ENCODE measurements at places on chromosomes 1 and 21.

GRCh38 chr1:90349510-90349909, 354.6 kb downstream of the ZNF326 start:
- no peak for DNase-seq

DNA sequence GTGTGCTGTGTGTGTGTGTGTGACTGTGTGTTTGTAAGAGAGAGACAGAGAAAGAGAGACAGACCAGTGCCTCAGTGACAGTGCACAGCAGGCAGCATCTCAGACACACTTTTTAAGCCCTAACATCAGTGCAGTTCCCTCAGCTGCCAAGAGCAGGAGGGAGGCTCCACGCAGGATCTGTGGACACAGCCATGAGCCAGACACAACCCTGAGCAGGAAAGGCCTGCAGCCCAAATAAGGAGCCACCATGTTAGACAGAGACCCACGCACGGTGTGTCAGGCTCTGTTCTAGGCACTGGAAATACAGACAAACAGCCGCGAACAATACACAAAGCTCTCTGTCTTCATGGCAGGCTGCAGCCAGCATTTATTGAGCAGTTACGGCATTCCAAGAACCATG, 445.5 kb downstream of the MATN1 start:
- DNase-seq: no peak

GRCh38 chr1:24742090-24742938, 2.9 kb upstream of the CLIC4 start:
- DNase-seq: peak; percentile 41

DNA sequence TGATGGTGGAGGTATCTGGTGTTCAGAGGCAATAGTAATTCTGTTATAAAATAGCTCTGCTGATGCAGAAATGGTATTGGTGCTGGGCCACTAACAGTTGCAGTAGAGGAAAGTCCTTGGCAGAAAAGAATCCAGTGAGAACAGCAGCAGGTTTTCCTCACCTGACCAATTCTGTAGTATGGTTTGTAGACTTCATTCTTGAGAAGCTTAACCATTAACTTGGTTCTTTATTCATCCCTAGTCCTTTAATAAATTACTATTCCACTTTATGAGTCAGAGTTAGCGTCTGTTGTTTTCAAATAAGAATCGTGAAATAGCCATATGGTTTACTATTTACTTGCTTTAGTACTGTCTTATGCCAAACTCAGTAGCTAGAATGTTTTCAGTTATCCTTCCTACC, 128.5 kb upstream of the SERTAD4 start:
- no peak for DNase-seq

- DNase-seq: no peak
Measured at GRCh38 chr1:17338706-17339493, 30.9 kb downstream of the PADI4 start.

GRCh38 chr1:48470481-48470855, 1.5 kb downstream of the SPATA6 start:
- DNase-seq: peak; percentile 51

DNA sequence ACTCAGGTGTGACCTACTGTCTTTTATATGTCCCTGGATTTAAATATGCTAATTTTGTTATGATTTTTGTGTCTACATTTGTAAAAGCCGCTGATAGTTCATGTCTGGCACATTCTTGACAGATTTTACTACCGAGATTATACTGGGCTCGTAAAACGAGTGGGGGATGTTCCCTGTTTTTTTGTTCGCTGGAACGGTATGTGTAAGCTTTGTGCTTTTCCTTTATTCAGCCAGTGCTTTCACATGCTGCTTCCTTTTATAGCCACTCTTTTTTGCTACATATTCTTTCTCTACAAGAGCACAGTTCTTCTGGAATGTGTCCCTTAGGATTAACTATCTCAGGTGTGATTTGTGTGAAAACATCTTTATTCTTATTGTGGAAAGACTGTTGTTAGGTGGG, 46.6 kb downstream of the ADARB1 start:
- no peak for DNase-seq

- no peak for DNase-seq
Measured at GRCh38 chr1:114342376-114342775, 168.6 kb downstream of the TRIM33 start.

DNA sequence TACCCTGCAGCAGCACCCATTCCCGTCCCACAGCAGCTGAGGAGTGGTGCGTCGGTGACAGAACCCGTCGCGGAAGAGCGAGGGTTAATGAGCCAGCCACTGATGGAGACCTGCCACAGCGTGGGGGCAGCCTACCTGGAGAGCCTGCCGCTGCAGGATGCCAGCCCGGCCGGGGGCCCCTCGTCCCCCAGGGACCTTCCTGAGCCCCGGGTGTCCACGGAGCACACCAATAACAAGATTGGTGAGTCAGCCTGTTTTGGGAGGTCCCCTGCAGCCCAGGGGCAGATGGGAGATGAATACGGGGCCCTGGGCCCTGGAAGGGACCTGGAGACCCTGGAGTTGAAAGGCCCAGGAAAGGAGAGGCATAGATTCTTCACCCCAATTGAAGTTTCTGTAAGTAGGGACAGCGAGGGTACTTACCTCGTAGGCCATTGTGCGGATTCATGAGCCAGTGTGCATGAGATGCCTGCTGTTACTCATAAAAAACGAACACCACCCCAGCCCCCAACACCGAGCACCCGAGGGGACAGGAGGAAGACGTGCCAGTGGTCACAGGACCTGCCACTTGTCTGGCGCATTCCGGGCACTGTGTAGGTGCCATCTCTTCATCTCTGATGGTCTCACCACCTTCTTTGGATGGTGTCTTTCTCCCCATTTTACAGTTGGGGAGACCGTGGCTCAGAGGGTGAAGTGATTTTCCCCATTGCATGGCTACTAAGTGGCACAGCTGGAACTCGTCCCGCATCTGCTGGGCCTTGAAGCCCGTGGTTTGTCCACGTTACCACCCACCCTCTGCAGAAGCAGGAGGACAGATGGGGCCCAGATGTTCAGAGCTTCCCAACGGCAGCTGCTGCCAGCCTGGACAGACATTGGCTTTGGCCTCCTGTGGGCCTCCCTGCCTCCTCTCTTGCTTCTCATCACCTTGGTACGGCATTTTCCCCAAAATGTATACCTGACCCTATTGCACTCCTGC, 28.3 kb upstream of the TNFRSF1B start:
- DNase-seq: no peak

GRCh38 chr1:228378873-228379460, 27.7 kb downstream of the TRIM11 start:
- no peak for DNase-seq

- no peak for DNase-seq
Measured at GRCh38 chr21:46031484-46031883, 49.9 kb downstream of the COL6A1 start.

DNA sequence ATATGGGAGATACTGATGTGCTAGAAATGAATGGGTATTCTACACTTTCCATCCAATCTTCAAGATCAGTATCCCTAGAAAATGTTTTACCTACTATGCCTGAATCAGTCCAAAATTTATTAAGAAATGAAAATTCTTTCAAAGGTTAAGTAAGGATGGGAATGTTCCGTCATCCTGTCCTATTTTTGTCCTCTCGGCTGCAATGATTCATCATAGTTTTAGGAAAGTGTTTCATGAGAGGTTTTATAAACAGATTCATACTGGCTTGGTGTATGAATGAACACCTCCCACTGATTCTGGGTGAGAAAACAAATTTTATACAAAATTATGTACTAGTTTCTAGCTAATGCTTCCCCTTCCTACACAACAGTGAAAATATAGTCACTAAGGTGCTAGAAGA, 504.6 kb upstream of the NR5A2 start:
- peak; percentile 74 for DNase-seq

DNA sequence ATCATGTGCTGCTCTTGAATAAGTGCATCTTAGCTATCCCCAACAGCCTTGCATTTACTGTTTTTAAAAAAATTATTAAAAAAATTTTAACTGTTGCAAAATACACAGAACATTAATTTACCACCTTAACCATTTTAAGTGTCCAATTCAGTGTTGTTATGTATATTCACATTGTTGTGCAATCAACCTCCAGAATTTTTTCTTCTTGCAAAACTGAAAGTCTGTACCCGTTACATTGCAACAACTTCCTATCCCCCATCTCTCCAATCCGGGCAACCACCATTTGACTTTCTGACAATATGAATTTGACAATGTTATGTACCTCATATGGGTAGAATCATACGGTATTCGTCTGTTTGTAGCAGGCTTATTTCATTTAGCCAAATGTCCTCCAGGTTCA, 83.1 kb downstream of the FMN2 start:
- no peak for DNase-seq

DNA sequence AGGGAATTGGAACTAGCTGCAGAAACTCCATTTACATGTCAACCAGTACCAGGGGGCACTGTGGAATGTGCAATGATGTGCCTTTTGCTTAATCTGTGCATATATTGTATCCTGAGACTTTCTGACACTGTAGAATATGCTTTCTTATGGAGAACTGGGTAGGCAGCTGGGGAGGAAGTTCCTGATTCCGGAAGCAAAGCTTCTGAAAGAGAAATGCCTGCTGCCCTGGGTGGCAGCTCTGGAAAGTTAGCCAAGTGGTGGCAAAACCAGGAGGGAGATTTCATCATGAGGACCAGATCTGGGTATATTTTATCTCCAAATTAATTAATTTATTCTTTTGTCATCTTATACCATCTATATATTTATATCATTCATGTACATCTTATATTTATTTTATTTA, 116.7 kb downstream of the XCL2 start:
- no peak for DNase-seq

GRCh38 chr1:36513676-36514473, 31.2 kb upstream of the CSF3R start:
- DNase-seq: no peak

DNA sequence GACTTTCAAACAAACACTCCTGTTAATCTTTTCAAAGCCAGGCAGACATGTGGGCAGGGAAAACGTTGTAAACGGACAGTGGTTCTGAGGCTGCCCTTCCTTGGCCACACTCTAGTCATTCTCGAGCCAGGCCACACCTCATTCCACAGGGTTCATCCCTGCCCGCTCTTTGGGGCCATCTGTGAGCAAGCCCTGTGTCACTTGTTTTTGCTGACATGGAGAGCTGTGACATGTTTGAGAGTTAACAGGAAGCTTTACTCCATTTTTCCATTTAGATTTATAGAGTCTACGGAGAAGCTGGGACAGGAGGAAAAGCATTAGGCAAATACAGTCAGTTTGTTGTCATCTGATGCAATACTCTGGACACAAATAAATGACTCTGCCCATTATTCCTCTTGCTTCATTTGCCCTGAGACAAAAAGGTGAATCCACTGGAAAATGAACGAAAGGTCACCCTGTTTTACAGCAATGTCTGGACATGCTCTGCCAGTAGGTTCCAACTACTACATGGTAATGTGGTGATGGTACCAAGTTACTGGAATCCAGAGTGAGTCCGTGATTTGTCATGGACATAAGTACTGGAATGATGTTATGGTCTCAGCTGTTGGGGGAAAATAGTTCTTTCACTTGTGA, 126.9 kb downstream of the CLIC6 start:
- peak; percentile 73 for DNase-seq
